ENCODE measurements at places on chromosomes 3 and 15.

DNA sequence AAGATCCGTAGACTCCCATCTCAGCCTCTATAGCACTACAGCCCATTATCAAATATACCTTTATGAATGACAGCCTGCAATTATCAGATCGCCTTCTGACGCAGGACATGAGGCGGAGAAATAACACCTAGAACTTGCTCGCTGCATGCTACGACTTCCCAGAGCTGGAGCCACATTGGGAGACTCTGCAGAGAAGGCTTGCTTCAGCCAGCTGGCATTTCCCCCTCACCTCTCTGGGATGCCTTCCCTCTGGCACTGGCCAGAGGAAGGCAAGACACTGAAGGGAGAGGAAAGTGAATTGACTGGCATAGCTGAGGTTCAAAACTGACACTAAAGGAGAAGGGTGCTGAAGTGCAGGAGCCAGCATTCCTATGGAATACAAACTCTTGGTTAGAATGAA lies 131.7 kb downstream of the GABRB3 start:
- no peak for DNase-seq

DNA sequence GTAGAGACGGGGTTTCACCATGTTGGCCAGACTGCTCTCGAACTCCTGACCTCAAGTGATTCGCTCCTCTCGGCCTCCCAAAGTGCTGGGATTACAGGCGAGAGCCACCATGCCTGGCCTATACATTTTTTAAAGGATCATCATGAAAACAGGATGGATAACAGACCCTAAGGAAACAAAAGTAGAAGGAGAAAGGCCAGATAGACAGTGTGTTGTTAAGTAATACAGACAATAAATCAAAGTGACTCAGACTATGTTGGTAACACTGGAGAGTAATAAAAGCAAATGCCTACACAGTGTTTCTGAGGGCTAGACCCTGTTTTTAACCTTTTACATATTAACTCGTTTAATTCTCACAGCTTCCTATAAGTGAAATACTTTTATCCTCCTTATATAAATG lies 133.8 kb upstream of the MCTP2 start:
- DNase-seq, result no peak

DNA sequence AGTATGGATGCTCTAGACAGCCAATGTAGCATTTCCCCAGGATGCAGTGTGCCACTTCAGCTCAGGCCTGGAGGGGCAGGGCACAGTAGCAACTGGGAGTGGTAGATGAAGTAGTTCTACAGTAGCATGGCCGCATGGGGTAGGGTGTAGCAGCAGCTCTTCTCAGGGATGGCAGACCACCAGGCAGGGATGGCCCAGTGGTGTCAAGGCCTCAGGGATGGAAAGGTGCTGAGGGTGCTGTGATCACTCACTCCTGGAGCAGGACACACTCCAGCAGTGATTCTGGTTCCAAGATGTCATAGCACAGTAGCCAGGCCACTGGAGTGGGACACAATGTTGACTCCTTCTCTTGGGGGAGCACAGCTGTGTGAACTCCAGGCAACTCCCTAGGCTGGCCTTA lies 210.9 kb upstream of the LYSMD4 start:
- DNase-seq, result no peak

GRCh38 chr15:90043530-90044010 lies 42.4 kb downstream of the ZNF710 start:
- DNase-seq, result no peak

- DNase-seq, result no peak
Observed at GRCh38 chr3:141529256-141529655, 42.4 kb downstream of the RASA2 start.

DNA sequence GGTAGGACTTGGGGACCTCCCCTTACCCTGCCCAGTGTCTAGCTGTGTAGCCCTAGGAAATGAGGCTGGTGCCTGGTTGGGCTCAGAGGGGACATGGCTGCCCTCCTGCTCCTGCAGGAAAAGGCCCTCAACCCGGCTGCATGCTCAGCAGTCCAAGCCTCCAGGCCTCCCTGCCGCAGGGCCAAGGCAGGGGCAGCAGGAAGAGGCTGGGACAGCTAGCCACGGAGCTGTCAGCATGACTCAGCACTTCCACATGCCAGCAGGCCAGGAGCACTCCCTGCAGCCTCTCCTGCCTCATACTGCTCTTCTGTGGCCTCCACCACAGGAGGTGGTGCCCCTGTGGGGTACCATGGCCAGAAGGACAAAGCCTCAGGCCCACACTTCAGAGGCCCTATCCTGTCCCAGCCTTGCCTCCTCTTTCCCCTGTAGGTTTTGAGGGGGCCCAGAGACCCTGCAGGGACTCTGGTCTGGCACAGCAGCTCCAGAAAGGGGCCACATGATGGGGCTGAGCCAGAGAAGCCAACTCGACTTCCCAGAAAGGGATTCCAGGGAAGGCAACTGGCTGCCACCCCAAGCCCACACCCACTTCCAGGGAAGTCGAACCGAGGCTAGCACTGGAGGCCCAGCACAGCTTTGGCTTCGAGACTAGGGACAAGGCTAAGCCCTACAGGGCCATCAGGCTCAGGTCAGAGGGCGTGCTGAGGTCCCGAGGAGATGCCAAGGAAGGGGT lies 19.5 kb downstream of the TKT start:
- peak; percentile 91 for DNase-seq

DNA sequence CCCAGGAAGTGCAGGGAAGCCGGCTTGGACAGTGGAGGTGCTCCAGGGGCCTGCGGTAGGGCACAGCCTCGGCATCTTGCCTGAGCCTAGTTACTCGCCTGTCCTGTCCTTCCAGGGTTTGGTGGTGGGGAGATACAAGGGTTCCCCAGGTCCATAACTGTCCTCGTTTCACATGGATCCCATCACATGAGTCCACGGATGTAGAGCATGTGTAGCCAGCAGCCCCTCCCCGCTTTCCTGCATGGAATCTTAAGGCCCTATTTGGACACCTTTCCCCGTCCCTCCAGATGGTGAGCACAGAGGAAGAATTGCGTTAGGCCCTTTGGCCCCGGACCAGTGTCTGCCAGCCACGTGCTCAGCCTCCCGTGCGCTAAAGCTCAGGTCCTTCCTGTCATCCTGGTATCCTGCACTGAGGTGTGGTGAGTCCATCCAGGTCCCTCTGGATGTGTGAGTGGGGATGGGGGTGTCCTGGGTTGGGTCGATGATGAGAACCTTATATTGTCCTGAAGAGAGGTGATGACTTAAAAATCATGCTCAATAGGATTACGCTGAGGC lies 230.4 kb downstream of the SNRPN start:
- no peak for DNase-seq

DNA sequence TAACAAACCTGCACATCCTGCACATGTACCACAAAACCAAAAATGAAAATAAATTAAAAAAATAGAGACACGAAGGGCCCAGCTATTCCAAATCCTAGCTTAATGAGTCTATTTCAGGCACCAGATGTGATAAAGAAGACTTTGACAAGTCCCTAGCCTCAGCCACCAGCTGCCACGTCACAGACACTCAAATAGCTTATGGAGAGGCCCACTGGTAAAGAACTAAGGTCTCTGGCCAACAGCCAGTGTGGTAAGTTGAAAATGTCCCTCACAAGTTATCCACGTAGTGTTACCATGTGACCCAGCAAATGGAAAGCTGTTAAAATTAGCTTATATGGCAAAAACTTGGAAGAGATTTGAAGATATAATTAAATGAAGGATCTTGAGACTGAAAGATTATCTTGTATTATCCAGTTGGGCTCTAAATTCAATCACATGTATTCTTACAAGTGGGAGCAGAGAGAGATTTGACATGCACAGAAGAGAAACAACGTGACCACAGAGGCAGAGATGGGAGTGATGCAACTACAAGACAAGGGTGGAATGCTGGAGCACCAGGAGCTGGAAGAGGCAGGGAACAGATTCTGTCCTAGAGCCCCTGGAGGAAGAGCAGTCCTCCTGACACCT lies 10.9 kb downstream of the ACSBG1 start:
- DNase-seq, result no peak

DNA sequence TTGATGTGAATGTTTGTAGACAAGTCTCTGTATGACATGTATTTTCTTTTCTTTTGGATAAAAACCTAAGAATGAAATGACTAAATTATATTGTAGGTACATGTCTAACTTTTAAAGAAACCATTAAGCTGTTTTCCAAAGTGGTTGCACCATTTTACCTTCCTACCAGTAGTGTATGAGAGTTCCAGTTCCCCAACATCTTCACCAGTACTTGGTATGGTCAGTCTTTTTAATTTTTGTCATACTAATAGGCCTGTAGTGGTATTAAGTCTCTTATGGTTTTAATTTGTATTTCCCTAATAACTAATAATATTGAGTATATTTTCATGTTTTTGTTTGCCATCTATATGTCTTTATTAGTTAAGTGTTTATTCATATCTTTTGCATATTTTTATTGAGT lies 244.0 kb upstream of the LRRFIP2 start:
- DNase-seq, result no peak

DNA sequence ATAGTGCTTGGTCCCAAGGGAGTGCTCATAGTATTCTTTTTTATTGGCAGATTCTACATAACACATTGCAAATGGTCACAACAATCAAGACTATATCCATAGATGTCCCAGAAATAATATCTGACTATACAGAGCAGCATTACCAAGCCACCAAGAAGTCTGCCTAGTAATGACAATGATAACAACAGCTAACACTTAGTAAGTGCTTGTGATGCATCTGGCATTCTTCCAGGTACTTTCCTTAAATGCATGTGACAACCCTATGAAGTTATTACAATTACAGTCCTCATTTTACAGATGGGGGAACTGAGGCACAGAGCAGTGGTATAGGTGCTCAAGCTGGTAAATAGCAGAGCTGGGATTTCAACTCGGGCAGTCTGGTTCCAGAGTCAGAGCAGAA lies 49.6 kb upstream of the ICE2 start:
- DNase-seq, result no peak

- no peak for DNase-seq
Observed at GRCh38 chr3:57758686-57759085, 2.6 kb downstream of the SLMAP start.

DNA sequence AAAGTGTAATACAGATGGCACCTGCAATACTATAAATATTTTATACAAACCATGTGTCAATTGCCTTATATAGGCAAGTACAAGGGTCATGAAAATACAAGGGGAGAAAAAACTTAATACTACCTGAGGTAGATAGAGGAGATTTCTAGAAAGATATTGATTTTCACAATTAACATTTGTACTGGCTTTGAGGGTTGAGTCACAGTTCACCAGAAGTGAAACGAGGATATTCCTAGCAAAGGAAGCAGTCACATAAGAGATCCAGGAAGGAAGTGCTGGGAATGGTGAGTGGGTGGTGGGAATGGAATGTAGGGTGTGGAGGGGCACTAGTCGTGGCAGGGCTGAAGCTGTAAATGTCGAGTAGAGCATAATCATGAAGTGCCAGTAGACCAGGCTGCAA lies 108.7 kb downstream of the P2RY1 start:
- no peak for DNase-seq

DNA sequence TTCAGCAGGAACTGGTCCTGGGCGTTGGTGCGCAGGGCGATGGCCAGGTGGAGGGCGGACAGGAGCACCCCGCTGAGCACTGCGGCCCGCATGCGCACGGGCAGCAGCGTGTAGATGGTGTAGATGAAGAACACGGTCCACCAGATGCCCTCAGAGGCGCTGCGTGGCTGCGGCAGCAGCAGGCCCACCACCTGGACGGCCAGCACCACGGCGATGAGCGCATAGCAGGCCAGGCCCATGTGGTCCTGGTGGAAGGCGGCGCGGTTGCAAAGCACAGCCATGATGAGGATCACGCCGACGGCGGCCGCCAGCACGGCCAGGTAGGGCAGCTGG lies 1.5 kb downstream of the ADCY5 start:
- DNase-seq, result no peak

DNA sequence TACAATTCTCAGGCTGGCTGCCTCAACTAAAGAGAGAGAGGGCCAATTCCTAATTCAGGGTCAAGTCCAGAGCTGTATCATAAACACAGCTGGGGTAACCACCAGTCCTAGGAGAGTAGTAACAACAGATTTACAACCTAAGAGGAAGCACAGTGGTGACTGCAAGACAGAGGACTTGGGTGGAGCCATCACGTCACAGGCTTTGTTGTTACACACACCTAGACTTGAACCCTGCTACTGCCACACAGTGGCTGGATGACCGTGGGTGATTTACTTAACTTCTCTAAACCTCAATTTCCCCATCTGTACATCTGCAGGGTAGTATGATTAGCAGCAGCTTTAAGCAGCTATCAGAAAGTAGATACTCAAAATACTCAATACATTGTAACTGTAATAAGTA lies 78.6 kb downstream of the MYLK start:
- DNase-seq, result no peak

DNA sequence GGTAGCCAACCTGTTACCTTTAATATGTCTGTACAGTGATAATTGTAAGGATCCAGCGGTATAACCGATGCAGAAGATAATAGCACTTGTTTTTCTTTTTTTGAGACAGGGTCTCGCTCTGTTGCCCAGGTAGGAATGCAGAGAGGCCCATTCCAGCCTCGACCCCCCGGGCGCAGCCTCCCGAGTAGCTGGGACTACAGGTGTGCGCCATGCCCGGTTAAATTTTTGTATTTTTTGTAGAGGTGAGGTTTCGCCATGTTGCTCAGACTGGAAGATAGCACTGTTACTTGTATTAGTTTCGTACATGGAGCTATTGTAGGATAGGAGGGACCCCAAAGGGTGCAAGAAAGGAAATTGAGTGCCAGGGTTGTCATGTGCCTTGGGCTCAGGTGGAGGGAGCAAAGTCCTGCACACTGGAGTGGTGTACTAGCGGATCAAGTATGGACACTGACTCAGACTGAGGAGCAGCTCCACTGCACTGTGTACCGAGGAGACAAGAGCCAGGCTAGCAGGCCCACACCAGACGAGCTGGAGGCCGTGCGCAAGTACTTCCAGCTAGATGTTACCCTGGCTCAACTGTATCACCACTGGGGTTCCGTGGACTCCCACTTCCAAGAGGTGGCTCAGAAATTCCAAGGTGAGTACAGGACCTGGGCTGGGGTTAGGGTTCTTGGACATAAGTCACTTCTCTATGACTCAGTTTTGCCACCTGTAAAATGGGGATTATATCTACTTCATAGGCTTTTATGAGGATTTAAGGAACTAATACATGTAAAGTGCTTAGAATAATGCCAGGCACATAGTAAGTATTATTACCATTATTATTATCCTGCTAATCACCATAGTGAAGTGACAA lies 1.0 kb downstream of the OGG1 start:
- no peak for DNase-seq

- DNase-seq, result no peak
Observed at GRCh38 chr3:194164861-194165260, 28.9 kb downstream of the HES1 start.

DNA sequence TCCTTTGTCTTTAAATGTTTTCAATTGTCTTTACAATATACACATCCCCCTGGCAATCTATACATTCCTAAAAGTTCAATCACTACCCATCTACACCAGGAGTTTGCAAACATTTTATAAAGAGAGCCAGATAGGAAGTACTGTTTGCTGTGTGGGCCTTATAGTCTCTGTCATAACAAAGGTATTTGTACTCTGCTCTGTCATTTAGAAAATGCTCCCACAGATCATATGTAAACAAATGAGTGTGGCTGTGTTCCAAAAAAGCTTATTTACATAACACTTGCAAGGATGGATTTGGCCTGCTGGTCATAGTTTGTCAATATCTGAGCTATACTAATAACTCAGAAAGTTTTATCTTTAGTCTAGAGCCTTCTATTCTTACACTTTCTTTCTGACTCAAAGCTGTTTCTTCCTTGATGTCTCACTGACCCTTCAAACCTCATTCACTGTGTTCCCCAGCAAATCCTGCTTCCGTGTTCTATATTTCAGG lies 511.9 kb downstream of the GBE1 start:
- no peak for DNase-seq

GRCh38 chr3:52439426-52440248 lies 5.3 kb downstream of the SEMA3G start:
- no peak for DNase-seq
